ENCODE measurements at places on chromosomes 1 and 21.

- DNase-seq: no peak
Observed at GRCh38 chr1:155166051-155166470, 7.0 kb downstream of the KRTCAP2 start.

DNA sequence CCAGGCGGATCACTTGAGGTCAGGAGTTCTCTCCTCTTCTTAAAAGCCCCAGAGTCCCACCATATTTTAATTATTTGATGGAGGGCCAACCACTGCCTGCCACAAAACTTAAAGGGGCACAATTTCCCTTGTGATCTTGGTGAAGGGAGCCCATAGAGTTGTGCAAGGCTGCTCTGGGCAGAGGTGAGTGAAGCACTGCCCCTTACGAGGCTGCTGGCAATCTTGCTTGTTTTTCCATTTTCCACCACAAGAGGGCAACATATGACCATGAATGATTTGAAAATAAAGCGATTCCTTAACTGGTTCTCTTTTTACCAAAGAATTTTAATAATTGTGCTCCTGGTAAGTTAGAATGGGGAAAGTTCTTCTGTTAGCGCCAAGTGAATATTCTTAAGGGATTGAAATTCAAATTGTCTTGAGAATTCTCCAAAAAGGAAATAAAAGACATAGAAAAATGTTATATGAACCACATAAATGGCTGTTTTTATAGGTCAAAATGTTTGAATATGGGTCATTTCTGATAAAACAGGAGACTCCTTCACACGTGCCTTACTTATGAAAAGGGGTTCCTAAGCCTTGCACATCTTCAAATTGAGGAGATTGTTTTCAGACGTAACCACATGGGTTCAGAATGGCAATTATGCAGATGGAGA, 22.7 kb downstream of the PGM1 start:
- DNase-seq: no peak

- no peak for DNase-seq
Observed at GRCh38 chr1:199307496-199308264, 668.8 kb downstream of the PTPRC start.

- DNase-seq: no peak
Observed at GRCh38 chr1:206633708-206634121, 1.6 kb upstream of the DYRK3 start.

- no peak for DNase-seq
Observed at GRCh38 chr1:16021681-16022080, at the start of gene CLCNKA. TSS of gene CLCNKA (plus strand) at chr1:16022036. CDS start at chr1:16022620, 584 bp downstream.

DNA sequence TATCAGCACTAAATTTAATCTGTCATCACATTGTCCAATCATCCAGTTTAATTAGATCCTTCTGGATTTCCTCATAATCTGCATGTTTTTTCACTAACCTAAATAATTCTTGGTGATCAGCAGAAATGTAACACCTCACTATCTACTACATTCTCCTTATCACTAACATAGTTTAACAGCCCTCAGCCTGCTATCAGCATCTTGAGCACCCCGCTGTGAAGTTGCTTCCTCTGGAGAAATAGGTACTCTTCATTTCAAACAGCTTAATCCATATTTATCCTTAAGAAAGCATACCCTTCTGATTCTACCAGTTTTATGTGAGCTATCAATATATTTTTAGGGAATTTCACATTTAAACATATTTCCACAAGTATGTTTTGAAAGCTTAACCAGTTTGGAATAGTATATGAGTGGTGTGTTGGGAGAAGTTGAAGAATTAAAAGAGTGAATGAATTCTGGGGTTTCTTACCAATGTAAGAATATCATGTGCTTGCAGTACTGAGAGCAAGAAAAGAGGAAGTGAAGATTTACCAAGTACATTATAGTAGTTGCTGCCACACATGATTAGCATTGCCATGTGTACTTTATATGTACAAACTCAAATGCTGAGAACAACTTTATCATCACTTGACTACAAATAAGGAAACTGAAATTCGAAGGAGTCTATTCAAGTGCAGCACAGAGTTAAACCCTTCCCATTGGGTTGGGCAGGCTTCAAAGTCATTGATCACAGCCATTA, 771.1 kb upstream of the ADGRL4 start:
- no peak for DNase-seq

DNA sequence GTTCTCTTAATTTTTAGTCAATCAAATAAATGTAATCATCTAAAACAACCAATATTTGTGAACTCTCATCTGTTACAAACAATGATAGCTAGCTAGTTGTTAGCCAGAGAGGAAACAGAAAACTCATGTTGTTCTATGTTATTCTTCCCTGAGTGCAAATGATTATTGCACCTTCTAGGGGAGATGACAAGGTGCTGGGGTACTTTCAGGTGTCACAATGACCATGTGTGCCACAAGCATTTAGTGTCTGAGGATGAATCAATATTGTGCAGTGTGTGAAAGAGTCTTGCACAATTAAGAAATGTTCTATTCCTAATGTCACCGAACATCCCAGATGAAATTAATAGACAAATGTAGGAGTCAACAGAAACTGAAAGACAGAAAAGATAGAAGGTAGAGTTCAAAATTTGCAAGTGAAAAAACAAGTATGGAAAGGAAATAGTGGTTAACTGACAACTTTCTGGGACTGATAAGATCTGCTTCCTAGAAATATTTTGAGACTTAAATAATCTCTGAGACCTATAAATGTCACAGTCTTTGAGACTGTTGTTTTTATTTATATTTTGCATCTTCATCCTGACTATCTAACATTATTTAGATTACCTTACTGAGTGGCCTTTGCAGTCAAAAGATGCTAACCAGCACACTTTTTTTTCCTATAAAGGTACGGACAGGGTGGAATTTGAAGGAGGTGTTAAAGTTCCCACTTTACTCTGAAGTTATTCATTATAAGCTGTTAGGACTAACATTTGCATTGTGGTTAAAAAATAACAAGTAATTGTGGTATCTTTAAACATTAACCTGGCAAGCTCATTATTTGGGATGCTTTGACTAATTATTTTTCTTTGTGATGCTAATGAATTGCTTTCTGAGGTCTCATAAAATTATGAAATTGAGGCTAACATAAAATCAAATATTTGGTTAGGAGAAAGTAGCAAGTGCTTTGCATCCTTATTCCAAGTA, 21.6 kb upstream of the DPYD start:
- no peak for DNase-seq

GRCh38 chr1:209624558-209625549, 27.4 kb downstream of the LAMB3 start:
- no peak for DNase-seq

GRCh38 chr1:235047331-235047871, 81.2 kb downstream of the TOMM20 start:
- no peak for DNase-seq

GRCh38 chr1:89529196-89529595, 4.6 kb downstream of the LRRC8B start:
- no peak for DNase-seq

DNA sequence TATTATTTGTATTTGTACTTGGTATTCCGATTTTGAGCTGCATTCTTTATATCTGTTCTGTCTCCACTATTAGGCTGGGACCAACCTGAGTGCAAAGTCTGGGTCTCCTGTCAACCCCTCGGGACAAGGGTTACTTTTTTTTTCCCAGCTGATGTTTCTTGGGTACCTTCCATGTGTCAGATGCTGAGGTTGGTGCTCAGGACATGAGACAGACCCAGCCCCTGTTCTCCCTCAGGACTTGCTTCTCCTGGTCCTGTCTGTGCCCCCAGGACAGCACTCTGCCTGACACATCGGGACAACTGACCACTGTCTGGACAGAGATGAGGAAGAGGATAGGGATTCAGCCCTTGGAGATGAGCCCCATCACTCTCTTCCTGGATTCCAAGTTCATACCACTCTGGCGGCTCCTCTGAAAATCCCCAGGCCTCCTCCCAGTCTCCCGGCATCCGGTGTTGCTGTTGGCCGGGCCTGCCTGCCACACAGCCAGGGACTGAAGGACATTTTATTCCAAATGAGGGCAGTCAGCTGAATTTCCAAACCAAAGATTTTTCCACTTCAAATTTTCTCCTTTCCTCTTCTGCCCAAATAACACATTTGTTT, 55.6 kb upstream of the FMOD start:
- no peak for DNase-seq

- DNase-seq: no peak
Observed at GRCh38 chr1:248839168-248839555, 1.1 kb downstream of the ZNF672 start.

DNA sequence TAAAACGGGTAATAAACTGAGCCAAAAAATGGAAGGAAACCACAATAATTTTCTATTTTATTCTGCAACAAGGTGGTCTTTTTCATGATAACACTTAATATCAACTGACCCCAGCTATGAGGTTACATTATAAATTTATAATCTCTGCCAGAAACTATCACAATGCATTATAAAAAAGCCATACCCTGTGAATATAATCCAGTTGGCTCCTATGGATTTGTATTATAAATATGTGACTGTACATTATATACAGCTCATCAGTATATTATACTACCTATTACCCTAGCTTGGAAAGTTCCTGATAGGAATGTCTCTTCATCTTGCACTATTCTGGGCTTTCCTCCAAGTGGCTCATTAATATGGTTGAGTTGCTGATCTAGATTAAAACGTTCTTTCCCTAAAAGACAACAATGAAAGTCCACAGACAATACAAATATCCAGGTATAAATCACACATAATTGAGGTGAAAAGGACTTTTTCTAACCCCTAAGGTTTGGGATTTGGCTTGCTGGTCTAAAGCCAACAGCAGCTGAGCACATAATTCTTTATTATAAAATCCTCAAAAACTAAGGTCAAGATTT, 487.7 kb downstream of the TTLL7 start:
- DNase-seq: no peak

DNA sequence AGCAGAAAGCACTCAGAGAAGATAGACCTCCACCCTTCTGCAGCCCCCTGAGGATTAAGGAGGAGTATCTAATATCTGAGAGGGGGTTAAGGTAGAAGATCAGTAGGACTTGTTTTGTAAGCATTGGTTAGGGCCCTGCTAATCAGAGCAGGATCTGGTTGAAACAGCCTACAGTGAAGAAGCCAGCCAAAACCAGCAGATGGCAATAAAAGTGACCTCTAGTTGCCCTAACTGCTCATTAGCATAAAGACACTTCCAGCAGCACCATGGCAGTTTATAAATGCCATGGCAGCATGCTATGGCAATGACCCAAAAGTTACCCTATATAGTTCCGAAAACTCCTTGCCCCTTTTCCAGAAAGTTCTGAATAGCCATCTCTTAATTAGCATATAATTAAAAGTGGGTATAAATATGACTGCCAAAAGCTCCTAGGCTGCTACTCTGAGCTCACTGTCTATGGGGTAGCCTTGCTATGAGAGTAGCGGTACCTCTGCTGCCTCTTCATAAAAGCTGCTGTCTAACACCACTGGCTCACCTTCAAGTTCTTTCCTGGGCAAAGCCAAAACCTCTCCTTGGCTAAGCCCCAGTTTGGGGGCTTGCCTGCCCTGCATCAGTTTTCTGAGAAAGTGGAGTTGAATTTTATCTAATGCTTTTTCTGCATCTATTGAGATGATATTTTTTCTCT, 254.2 kb downstream of the PAPPA2 start:
- no peak for DNase-seq

DNA sequence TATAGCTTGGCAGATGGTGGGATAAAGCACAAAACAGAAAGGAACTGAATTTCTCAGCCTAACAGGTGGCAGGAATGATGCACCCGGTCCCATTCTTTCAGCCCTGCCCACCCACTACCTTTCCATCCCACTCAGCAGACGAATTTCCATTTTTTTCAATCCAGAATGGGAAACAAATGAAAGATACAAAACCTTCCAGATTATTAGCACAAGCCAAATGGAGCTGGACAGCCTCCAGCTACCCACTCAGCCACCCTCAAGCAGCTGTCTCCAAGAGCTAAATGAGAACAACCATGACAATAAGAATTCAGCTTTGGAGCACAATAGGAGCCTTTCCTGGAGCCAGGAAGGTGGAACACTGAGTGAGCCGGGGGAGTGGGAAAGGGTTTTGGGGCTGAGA, 96.3 kb upstream of the ST6GALNAC5 start:
- no peak for DNase-seq

GRCh38 chr21:37450445-37450941, 83.9 kb downstream of the DYRK1A start:
- DNase-seq: no peak

- no peak for DNase-seq
Observed at GRCh38 chr21:39597595-39597994, 15.1 kb upstream of the B3GALT5 start.

DNA sequence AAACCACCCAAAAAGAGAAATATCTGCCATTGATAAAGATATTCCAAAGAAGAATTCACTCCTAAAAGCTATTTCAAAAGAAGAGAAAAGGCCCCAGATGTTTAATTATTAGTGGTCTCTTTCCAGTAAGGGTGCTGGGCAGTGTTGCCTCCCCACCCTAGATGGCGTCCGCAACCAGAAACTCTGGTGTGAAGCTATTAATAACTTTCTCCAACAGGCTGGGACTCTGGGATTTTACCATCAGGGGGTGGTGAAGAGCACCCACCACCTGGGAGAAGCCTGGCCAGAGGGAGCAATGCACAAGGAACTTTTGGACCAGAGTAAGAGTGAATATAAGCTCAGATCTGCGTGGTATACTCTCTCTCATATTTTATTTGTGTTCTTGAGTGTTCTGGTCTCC, 115.4 kb upstream of the TIAM1 start:
- no peak for DNase-seq

- no peak for DNase-seq
Observed at GRCh38 chr1:189899686-189900425, 577.8 kb downstream of the BRINP3 start.

DNA sequence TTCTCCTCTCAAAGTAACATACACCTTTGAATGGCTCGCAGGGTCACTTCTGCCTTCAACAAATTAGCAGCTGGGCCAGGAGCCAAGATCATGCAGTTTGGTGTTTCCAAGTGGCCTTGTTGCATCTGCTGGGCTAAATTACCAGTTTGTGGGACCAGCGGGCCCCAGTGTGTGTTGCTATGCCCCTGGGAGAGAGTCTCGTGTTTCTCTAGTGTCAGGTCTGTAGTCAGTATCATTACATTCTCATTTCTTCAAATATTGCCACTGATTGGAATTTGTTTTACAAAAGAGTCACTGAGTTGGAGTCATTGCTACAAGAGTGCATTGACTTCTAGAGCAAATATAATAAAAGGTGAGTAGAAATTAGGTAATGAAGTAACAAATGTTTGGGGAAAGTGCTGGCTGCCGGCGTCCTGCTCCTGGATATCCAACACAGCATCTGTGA, 35.5 kb downstream of the RHOU start:
- DNase-seq: no peak

GRCh38 chr1:182185842-182186756, 124.6 kb upstream of the ZNF648 start:
- no peak for DNase-seq

DNA sequence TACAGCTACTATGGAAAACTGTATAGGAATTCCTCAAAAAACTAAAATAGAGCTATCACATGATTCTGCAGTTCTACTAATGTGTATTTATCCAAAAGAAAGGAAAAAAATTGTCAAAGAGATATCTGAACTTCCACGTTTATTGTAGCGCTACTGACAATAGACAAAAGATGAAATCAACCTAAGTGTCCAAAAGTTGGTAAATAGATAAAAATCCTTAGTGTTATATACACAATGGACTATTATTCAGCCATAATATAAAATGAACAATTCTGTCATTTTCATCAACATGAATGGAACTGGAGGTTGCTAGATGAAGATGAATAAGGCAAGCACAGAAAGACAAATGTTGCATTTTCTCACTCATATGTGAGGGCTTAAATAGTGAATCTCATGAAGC, 1492.1 kb downstream of the MRPL39 start:
- DNase-seq: no peak
